Stimulated activated CD4-positive, alpha-beta T cell treated with anti-CD3 and anti-CD28 coated beads, Interleukin-1b, Interleukin-23, amount 100 ng/mL, for 1 hour (primary cell): ENCODE measurements at places on chromosomes 4 and X.

DNA sequence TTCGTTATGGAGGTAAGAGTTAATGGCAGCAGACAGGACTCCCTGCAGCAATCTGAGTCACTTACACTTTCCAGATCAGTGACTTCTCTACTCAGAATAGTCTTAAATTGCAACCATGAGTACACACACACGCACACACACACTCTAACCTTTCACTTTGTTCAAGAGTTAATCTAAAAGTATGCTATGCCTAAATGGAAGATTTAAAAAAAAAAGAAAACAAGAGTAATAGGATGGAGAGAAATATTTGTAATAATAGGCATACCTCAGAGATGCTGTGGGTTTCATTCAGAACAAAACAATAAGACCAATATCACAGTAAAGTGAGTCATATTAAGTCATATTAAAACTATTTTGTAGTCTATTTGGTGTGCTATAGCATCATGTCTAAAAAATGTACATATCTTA lies 969.1 kb upstream of the PCDH10 start:
- no peak for DNase-seq

GRCh38 chr4:184269879-184270430 lies 52.3 kb upstream of the ENPP6 start:
- no peak for DNase-seq

- no peak for DNase-seq
These were observed 18.2 kb downstream of the TMEM255A start for GRCh38 chrX:120293015-120293414.

DNA sequence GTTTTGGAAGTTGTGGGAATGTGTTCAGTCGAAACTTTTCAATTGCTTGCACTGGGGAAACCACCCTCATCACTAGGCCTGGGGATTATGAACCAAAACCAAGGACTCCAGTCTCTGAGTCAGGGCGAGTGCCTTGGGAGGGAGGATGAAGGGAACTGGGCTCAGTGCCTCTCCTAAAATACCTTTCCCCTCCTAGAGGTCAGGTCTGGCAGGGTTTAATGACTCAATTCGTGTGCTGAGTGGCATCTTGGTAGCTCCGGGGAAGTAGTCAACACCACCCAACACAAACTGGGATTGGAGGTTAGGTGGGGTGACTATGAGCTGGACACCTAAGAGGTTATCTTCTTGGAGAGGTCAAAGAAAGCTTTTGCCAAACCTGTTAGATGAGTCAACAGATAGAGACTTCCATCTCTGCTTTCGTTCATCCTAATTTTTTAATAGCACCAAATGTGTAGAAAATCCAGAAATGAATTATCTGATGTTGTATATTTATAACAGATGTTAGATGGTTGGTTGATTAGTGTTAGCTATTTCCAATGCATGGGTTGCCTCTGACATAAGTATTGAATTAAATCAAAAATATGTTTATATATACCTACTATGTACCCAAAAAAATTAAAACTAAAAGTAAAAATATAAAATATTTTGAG lies 202.8 kb downstream of the SHROOM3 start:
- no peak for DNase-seq

DNA sequence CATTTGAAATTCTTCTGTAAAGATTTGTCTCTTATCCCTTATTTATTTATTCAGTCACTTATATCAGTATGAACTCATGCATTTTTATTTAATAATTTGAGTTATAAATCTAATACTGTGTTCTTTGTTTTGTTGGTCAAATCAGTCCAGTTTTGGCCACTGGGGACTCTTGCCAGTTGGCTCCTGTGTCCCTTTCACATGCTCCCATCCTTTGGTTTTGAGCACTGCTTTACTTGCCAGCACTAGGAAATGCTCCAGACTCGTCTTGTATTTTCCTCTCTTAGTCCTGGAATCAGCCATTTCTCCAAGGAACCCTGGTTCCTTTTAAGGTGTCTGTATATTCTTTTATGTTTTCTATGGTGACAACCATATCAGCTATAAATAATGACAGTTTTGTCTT lies 28.1 kb downstream of the KANTR start:
- DNase-seq = no peak

DNA sequence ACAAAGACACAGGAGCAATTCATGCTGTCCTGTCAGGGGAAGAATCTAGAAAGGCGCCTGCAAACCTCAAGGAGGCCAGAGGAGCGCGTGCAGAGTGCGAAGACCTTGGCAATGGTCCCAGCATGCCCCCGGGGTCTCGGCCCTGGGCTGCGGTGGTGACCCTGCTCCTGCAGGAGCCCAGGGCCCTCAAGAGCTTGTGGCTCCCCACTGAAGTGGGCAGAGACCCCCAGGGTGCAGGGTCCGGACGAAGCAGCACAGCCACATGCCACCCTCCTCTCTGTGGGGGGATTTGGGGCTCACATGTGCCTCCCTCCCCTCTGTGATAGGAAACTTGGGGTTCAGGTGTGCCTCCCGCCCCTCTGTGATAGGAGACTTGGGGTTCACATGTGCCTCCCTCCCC lies 39.3 kb downstream of the GAK start:
- no peak for DNase-seq

GRCh38 chrX:77556276-77556675 lies 109.1 kb downstream of the FGF16 start:
- no peak for DNase-seq

DNA sequence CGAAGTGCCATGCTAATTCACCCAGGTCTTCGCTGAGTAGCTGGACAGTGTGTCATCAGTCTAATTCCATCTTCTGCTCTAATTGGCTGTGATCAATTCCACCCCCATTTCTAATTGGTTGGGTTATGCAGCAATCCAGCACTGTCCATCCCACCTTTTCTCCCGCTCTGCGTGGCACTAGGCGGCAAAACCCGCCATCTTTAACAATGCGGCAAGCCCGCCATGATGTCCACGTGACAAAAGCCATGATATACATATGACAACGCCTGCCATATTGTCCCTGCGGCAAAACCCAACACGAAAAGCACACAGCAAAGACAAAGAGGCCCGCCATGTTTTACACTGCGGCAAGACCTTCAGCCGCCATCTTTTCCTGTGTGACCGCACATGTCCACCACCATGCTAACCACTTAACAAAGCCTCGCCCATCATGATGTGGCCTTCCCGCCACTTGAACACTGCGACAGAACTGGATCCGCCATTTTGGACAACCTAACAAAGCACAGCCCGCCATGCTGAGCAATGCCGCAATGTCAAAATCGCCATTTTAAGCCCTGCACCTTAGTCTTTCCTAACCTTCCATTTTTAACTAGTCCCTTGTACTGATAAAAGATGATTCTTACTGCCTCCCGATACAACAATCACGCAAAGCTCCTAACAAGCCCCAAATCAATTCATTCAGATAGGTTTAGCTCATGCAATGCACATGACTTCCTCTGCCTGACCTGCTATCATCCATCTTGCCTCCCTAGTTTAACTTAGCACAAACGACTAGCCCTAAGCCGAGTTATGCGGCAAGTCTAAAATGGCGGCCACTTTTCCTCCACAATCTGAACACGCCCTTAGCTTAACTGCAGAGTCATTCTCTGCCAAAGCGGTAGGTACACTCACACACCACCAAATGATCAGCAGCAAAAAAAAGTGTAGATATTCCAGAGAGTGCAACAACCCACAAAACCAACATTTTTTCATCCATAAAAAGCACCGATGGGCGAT lies 288.3 kb downstream of the CHIC1 start:
- no peak for DNase-seq

GRCh38 chrX:4315891-4316290 lies 602.4 kb upstream of the PRKX start:
- DNase-seq = no peak

DNA sequence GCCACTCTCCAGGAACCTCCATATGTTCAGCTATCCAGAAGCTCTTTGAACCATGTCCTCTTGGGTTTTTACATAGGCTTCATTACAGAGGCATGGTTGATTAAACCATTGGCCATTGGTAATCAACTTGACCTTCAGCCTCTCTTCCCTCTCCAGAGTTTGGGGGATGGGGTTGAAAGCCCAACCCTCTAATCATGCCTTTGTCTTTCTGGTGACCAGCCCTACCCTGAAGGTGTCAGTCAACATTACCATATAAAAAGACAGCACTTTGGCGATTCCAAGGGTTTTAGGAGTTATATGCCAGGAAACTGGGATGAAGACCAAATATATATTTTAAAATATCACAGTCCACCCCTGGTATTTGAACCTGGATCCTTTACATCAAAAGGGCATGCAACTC lies 222.5 kb downstream of the CHIC1 start:
- DNase-seq = no peak

DNA sequence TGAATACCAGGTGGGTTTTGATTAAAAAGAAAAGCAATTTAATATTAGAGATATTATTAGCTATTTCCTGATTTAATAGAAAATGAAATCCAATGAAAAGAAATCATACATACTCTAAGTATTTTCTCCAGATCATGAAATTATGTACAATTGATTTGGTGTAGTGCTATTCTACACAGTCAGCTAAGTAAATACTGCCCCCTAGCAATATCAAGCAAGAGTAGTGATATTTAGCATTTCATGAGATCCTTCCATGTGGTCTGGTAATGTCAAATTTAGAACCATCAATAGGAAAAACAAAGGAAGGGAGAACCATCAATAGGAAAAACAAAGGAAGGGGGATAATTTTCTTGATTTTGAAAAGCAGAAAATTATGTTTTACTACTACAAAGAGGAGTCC lies 114.6 kb downstream of the TBCK start:
- DNase-seq = no peak

GRCh38 chrX:154074199-154074598 lies 23.3 kb downstream of the MECP2 start:
- DNase-seq = no peak

DNA sequence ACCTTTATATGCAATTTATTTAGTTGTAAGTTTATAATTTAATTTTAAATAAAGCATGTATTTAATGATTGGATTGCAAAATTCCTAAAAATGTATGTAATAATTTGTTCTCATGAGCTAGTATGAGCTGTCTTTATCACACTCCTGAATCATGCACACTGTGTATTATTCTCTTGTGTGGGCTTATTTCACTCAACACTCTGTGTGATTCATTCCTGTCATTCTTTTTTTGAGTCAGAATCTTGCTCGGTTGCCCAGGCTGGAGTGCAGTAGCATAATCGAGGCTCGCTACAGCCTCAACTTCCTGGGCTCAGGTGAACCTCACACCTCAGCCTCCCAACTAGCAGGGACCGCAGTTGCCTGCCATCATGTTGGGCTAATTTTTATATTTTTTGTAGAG lies 123.1 kb upstream of the SLC34A2 start:
- DNase-seq = no peak

- no peak for DNase-seq
These were observed 262.0 kb downstream of the PPP1R2C start for GRCh38 chrX:42515939-42516338.

- no peak for DNase-seq
These were observed 9.2 kb upstream of the SORCS2 start for GRCh38 chr4:7183161-7183560.

DNA sequence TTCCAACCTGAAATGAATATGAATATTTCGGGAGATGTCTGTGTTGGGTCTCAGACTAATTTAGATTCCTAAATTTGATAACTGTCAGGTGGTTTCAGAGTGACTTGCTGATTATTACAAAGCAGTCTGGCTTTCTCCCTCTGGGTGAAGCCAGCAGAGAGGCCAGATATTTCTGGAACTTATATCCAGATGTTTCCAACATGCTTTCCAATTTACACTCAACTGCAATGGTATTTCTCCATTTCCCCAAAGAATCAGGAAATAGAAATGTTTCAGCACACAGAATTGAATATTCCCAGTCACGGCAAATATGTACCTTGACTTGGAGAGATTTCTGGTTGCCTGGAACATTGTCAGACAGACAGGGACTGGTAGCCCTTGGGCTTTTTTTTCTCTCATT lies 48.5 kb upstream of the EGFL6 start:
- DNase-seq = no peak

- DNase-seq = no peak
These were observed 886 bp upstream of the WWC2 start for GRCh38 chr4:183098019-183098722.

GRCh38 chrX:142256935-142257334 lies 51.8 kb upstream of the MAGEC2 start:
- DNase-seq = no peak

GRCh38 chrX:96436105-96436504 lies 248.5 kb upstream of the DIAPH2 start:
- no peak for DNase-seq

DNA sequence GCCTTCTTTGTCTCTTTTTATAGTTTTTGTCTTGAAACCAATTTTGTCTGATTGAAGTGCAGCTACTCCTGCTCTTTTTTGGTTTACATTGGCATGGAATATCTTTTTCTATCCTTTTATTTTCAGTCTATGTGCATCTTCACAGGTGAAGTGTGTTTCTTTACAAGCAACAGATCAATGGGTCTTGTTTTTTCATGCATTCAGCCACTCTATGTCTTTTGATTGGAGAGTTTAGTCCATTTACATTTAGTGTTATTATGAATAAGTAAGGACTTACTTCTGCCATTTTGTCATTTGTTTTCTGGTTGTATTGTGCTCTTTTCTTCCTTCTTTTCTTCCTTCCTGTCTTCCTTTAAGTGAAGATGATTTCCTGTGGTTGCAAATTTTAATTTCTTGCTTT lies 224.4 kb downstream of the SLC39A8 start:
- DNase-seq = no peak
